Ovary (tissue), 10 donors: ENCODE measurements at places on chromosomes 1 and 21. TPM values are rescaled to one million over a fixed set of nuclear protein-coding genes. Genes with fewer than 3 reads are reported as not detected.

DNA sequence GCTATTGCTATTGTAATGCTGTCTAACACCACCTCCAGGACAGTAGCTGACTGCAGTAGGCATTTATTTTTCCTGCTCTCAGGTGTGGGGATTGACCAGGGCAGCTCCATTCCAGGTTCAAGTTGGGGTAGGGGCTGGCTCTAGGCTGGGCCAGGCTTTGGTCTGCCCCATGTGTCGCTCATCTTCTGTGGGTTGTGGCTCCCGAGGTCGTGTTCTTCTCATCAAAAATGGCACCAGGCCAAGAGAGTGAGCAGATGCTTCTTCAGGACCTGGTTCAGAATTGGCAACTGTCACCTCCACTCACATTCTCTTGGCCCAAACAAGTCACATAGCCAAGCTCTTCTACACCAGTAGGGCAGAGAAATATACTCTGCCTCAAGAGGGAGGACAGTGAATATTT, 133.7 kb downstream of the PTPRU start:
- DNase-seq, result no peak

The AKIRIN1 gene
- 42.4 TPM for total RNA-seq

The ARTN gene
- 1.0 TPM for total RNA-seq

The PRAMEF20 gene
- total RNA-seq, result not detected

GRCh38 chr1:204151552-204152309, at the start of gene ETNK2:
Gene ETNK2 (minus strand): TSS chr1:204152044. CDS start chr1:204151852, 192 bp downstream.
- DNase-seq, result peak; percentile 88

GRCh38 chr1:71463144-71463543, 382.3 kb upstream of the ZRANB2 start:
- DNase-seq, result no peak

The NLRP3 gene
- 1.1 TPM for total RNA-seq

GRCh38 chr1:7967651-7968050, 6.1 kb downstream of the PARK7 start:
- no peak for DNase-seq

- DNase-seq, result no peak
Measured at GRCh38 chr1:168234846-168235547, 9.2 kb downstream of the SFT2D2 start.

DNA sequence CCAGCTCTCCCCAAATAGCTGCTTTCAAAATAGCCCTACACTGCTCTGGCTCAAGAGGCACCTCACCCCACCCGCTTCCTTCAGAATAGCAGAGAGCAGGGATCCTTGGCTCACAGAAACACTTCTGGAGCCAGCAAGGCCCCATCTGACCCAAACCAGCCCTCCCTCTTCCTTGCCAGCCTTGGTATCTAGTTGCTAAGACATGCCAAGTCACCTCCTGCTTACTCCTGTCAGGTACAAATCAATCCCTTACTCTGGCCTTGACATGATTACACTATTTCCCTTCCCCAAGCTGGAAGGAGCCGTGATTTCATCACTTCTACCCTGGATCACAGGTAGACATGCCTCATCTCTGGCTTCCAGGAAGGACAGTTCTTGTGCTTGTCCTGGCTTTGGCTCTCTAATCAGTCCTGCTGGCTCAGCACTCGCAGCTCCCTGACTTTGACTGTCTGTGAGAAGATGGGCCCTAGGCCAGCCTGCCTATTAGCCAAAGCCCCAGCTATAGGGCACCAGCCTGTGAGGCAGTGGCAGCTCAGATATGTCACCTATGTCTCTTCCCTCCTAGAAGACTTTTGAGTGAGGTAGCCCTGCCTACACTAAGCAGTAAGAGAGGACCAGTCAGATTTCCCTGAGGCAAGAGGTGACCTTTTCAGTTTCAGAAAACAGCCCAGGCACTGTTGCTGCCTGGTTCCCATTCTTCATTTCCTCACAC, 8.9 kb upstream of the MUTYH start:
- DNase-seq, result peak; percentile 49

GRCh38 chr1:212293579-212293978, 8.4 kb downstream of the PPP2R5A start:
- DNase-seq, result no peak

GRCh38 chr1:119720866-119721440, 9.2 kb downstream of the PHGDH start:
- no peak for DNase-seq

DNA sequence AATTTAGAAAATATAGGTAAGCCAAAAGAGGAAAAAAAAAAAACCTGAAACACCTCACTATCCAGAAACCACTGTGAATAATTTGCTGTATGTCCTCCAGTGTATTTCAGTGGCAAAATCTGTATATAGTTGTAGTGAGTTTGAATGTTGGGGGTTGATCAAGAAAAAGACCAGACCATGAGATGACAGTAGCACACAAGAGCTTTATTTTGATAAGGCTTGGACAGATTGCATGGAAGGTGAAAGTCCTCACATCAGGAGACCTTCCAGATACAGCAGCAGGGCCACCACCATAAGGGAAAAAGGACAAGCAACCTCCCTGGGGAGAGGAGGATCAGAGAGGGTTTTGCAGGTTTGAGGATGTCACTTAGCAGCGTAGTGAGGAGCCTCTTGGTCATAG, 16.2 kb upstream of the C1orf115 start:
- DNase-seq, result no peak

GRCh38 chr1:119371815-119372214, 3.2 kb downstream of the HAO2 start:
- DNase-seq, result no peak

DNA sequence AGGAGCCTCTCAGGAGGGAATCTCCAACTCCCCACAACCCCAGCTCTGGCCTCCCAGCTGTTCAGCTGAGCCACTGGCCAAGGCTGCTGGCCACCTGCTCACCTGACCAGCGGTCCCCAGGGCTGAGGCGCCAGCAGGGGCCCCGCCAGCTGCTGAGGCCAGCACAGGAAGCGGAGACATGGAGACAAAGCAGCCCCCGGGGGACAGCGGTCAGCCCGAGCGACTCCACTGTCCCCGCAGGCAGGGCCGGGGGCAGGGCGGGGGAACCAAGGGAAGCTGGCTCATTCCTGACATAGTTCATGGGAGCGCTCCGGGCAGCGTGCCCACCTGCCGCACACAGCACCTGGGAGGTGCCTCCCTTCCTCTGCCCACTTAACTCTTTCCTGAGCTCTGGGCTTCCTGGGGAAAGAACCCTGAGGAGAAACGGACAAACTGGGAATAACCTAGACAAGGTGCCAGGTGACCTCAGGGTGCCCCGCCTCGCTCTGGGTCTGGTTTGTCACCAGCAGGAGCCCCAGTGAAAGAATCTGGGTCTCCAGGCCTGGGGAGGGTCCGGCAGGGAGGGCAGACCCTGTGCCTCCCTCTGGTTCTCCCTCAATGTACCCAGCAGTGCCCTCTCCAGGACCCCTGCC, 10.7 kb downstream of the EPHA2 start:
- DNase-seq, result peak; percentile 60

DNA sequence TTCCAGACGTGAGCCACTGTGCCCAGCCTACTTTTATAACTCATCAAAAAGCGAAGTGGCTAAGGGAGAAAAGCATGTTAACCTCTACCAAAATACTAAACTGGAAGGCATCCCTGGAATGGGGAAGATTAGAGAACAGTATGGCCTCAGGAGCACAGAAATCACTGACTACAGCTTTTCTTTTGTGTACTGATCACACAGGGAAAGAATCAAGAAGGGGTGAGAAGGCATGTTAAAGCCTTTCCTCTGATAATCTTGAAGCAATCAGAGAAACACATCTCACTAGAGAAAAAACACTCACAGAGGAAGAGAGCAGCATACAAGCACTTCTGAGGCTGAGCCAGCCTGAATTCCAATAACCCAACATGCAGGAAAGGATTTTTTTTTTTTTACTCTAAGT, 10.7 kb downstream of the PCAT6 start:
- DNase-seq, result no peak

DNA sequence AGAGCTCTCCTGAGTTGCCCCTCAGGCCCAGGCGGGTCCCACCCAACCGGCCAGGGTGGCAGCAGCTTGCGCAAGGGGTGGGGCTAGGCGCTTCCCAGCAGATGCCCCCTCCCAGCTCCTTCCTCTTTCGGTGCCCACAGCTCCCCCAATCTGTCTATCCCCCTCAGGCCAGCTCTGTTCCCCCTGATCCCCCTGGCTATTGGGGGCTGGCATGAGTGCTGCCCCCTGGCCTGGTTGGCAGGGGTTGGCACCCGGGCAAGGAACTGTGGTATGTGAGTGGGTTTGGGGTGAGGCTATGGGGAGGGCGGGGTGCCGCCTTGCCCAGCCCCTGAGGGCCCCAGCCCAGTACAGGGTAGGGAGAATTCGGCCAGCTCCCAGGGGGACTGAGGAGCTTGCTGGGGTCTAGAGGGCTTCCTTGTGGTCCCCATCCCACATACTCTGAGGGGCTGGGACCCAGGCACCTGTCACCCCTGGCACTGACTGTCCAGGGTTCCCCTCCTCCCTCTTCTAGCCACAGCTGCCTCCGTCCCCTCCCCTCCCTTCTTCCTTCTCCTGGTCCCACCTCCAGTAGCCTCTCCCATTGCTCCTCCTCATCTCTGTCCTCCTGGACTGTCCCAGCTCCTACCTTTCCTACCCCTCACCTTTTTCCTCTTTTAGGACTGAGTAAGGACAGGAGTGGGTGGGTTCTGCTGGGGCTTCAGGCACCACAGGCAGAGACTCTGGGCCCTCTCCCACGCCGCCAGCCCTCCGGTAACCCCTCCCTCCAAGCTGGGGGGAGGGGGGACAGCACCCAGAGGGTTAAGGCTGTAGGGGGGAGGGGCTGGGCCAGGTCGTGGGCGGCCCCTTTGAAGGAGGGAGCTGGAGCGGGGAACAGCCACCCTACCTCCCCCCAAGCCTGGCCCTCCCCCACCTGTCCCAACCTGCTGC, 5.7 kb downstream of the ZBTB7B start:
- DNase-seq, result no peak

GRCh38 chr1:244056577-244056976, 5.5 kb downstream of the ZBTB18 start:
- no peak for DNase-seq

DNA sequence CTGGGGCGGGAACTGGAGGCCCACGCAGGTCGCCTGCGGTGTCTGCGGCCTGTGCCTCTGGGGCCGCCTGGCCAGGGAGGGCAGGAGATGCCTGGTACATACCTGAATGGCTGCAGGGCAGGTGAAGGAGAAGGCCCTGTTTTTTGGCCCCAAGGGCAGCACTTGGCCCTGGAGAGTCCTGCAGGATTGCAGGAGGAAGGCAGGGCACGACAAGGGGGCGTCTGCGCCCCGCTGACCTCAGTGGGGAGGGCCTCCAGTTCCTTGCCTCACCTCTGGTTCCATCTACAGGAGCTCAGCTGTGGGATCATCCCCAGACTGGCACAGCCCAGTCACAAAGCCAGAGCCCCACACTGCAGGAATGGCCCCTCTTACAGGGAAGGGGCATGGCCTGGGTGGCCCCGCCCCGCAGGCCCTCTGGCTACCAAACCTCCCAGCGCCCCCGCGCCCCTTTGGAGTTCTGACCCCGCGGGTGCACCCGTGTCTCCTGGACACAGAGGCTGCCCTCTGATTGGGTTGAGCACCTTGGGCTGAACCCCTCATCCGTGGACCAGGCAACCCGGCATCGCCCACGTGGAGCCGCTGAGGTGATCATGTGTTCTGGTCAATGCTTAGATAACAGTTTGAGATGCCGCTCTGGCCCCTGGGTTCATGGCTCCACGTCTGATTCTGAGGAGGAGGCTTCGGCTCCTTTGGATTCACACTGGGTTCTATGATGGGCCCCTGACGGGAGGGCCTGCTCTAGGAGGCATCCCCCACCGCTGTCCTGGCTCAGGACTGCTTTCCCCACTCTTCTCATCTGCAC, 1.3 kb upstream of the PEX10 start:
- DNase-seq, result peak; percentile 31

DNA sequence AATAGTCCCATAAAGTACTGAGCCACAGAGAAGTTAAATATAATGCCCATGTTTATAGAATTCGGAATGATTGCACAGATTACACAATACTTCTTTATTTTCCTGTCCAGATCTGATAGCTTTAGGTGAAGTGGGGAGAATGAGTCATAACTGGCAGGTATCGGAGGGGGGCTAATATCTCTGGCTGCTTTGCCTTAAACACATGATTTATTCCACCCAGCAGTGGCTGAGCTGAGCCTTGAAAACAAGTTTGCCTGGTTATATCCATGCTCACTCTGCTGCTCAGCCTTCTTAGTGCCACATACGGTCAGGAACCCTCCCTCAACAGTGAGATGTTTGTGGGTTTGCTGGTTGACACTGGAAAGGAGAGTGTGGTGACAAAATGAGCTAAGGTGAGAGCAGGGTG, 119.7 kb upstream of the ZNF648 start:
- no peak for DNase-seq

The CD1E gene
- not detected for total RNA-seq

- no peak for DNase-seq
Measured at GRCh38 chr1:99447721-99448120, 183.4 kb downstream of the PLPPR4 start.
